ENCODE measurements at places on chromosomes 7 and 10.

DNA sequence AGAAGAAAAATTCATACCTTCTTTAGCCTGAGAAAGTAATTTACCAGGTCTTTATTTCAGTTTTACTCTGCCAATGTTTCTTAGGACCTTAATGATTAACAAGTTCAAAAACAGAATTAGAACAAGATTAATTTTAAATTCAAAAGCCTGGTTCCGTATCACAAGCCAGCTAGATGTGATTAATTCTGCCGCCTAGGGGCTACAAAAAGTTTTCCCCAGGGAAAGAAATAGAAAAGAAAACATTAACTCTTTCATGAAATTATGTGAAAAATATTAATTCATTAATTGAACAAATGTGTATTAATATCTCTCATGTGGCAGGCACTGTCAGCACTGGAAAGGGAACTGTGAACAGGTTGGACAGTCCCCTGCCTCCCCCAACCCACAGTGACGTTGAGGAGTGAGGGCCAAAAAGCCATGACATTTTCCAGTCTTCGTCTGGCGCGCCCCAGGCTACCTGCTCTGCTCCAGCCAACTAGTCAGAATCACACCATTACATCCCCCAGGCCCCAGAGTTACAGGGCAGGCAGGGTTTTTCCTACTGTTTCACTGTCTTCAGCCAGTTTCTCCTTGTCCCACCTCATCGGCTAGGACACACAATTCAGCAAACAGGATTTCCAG, 20.1 kb downstream of the TMEM176A start:
- DNase-seq: no peak

DNA sequence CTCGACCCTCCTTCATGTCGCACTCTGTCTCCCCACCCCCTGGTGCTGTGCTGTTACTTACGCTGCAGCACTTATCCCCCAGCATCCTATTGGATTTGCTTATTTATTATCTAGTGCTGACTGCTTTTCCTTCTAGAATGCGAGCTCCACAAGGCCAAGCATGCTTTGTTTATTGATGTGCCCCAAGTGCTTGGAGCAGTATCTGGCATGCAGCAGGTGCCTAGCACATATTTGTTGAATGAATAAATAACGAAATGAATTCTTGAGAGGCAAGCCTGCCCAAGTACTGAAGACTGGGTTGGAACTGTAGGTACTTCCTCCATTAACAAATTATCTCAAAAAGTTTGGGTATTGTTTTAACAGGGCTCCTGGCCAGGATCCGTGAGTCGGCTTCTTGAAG, 24.8 kb upstream of the ZNF32 start:
- DNase-seq: no peak

DNA sequence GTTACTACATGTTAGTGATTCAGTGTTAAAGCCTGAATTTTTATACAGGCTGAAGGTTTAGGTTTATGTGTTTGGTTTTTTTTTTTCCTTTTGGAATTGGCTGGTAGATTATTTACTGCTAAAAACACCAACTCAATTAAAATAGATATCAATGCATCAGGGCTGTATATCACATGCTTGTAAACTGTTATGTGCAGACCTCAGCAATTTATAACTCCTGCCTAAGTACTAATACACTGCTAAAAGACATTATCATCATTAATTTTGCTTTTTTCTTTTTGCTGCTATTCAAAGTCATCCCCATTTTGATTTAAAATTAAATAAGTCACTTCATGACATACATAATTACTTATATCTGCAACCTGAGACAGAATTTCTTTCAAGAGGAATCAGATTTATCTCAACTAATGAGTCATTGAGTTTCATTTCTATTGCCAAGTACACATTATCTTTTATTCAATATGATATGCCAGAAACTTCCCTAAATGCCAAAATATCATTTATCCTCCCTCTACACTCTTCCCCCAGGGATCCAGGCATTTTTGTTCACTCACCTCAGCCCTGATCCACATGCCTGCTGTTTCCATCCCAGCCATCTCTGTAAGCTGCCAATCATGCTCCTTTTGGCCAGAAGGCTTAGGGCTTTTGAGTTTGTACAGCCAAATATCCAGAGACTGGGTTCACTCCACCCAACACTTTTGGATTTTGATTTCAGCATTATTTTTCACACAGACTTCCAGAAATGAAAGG, 98.5 kb downstream of the POLR1F start:
- DNase-seq: no peak

- no peak for DNase-seq
Observed at GRCh38 chr7:120813546-120814252, 44.2 kb downstream of the TSPAN12 start.

- DNase-seq: no peak
Observed at GRCh38 chr7:3917436-3917835, 616.4 kb downstream of the SDK1 start.

DNA sequence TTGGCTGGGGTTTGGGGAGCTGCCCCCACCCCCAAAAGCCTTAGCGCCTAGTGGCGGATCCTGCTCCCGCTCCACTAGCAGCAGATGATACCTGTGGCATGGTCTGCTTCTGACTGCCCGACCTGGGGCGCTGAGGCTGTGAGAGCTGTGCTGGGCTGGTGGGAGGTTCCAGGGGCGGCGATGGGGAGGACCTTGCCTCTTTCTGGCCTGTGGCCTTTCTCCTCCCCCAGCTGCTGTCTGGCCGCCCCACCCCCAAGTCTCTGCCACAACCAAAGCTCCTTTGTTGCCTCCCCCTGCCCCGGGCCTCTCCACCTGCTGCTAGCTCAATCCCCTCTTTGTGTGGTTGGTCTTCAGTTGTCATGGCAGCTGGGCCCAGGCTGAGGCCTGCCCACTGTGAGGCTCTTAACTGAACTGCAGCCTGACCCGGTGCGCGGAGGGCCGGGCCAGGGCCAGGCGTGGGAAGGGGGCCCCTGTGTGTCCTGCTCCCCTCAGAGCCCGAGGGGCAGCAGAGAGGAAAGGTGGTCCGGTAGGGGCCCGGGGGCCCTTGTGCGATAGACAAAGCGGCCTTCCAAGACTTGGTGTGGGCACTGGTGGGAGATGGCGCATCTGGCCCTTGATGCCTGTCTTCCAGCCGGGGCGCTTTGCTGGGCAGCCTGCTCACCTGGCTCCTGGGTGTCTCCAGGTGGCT, 4.7 kb downstream of the ZNF775 start:
- peak; percentile 51 for DNase-seq

GRCh38 chr7:129176916-129177710, 11.3 kb upstream of the SMO start:
- DNase-seq: no peak

DNA sequence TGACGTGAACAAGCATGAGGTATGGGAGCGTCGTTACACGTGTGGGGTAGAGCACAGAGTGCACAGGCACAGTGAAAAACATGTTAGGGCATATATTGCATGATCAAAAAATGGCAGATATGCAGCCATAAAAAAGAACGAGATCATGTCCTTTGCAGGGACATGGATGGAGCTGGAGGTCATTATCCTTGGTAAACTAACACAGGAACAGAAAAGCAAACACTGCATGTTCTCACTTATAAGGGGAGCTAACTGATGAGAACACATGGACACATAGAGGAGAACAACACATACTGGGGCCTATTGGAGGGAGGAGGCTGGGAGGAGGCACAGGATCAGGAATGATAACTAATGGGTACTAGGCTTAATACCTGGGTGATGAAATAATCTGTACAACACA, 66.3 kb downstream of the TACC2 start:
- DNase-seq: no peak
